ENCODE measurements at places on chromosomes 7 and 10. TPM values are rescaled to one million over a fixed set of nuclear protein-coding genes. Genes with fewer than 3 reads are reported as not detected.

Gene ABCB1
- 9.7 TPM for total RNA-seq

Gene MBL2
- not detected for total RNA-seq

Gene NT5C3A
- total RNA-seq, result 34.0 TPM

Gene FOXP2
- total RNA-seq, result 0.40 TPM

Gene TNS3
- 58.2 TPM for total RNA-seq

Gene FAM131B
- total RNA-seq, result 0.93 TPM

Gene MRPS17
- total RNA-seq, result 13.1 TPM

Gene IL6
- total RNA-seq, result 23.7 TPM

Gene IQUB
- total RNA-seq, result 0.43 TPM

Gene PVRIG
- total RNA-seq, result not detected

Gene IL15RA
- 14.9 TPM for total RNA-seq

Data from thoracic aorta endothelial cell (primary cell).